Placental epithelial cell (primary cell): ENCODE measurements at places on chromosomes 6 and 20. TPM values are rescaled to one million over a fixed set of nuclear protein-coding genes. Genes with fewer than 3 reads are reported as not detected.

The GRIK2 gene
- total RNA-seq, result 1.2 TPM in 1 of 2 replicates, not detected in the other

The NEDD9 gene
- total RNA-seq, result 60.1 and 116 TPM in 2 replicates

The MEP1A gene
- not detected in 2 replicates for total RNA-seq

The CLVS2 gene
- 0.54 and 1.6 TPM in 2 replicates for total RNA-seq

The OVOL2 gene
- total RNA-seq, result 13.8 and 17.7 TPM in 2 replicates

The RSPO3 gene
- not detected in 2 replicates for total RNA-seq

The ELOVL4 gene
- total RNA-seq, result 2.3 and 2.4 TPM in 2 replicates

The C6orf118 gene
- total RNA-seq, result not detected in 2 replicates

The ZNF334 gene
- total RNA-seq, result 6.2 and 12.2 TPM in 2 replicates

The ATAT1 gene
- total RNA-seq, result 6.7 and 11.8 TPM in 2 replicates

The SRMS gene
- total RNA-seq, result not detected in 2 replicates

The PRKN gene
- 0.22 and 2.7 TPM in 2 replicates for total RNA-seq

The SOX18 gene
- 0.11 TPM in 1 of 2 replicates, not detected in the other for total RNA-seq

The FAM209A gene
- 0.33 and 0.79 TPM in 2 replicates for total RNA-seq

The SLC32A1 gene
- total RNA-seq, result not detected in 2 replicates

The LZTS3 gene
- 6.1 and 6.7 TPM in 2 replicates for total RNA-seq
